ENCODE measurements at places on chromosomes 4 and X.
A peak's percentile ranks its signal among the peaks of the same experiment; 100 is the strongest.

DNA sequence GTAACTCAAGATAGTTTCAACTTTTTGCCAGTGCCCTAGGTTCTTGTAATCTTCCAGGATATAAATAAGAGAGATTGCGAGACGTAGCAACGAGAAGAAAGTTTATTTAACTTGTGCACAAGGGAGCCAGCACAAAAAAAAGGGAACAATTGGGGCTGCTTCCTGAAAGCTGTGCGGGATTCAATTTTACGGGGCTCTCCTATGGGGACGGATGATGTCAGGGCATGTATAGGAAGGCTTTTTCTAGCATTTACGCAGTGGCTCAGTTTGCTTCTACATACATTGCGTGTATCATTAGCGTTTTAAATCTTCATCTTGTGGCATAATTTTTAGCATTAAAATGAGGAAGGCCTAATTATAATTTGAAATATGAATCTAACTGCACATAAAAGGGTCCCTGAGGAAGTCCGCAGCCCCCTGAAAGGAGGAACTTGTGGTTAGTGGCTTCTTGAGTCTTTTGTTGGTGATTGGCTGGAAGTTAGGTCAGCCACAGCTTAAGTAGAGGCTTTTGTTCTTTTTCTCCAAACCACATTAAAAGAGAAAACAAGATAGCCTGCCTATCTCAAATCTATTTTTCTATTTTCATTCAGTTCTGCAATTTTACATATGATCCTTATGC, 668.2 kb upstream of the NDST4 start:
- no peak for DNase-seq

DNA sequence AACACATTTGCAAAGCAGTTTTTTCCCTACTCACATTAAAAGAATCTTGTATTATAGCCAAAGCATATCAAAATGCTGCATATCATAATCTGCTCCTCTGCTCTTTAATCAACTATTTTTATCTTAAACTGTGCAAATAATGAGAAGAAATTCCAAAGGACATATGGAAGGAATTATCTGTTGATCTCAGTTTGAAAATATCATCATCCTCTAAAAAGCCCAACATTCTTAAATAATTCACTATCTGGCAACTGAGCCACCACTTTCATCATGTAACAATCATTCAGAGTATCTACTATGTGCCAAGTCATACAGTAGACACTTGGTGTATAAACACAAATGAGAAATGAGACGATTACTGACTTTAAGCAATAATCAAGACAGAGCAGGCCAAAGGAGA, 63.0 kb downstream of the PRSS12 start:
- no peak for DNase-seq

- DNase-seq, result no peak
Observed at GRCh38 chr4:98861100-98861884, 67.6 kb downstream of the EIF4E start.

DNA sequence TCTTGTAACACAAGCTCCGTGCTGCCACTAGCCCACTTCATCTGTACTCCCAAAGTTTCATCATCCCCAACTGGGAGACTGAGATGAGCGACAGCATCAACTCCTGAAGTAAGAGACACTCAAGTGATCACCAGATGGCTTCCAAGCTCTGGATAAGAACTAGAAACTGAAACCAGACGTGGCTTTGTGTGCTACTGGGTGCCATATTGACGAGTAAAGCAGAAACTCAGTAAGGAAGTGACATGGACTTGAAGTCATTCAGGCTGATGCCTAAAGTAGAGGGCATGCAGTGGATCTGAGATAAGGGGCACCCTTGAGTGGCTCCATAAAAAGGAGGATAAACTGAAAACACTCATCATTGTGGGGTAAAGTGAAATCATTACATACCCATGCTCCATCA, 72.4 kb downstream of the PCYT1B start:
- no peak for DNase-seq

DNA sequence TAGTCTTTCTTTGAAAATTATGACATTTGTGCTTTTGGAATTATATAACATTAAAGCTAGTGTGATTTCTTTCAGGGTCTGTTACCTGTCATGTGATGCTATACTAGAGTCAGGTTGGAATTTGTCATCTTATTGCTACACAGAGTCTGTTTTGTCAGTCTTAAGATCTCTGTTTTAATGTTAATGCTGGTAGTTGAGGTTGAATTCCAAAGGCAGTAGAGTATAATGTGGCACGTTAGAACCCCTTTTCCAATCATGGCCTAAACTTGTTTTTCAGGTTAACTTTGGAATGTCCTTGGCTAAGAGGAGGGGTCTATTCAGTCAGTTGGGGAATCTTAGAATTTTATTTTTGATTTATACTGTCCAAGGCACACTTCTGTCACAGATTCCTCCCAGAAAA, 258.5 kb downstream of the PABPC4L start:
- DNase-seq, result no peak

DNA sequence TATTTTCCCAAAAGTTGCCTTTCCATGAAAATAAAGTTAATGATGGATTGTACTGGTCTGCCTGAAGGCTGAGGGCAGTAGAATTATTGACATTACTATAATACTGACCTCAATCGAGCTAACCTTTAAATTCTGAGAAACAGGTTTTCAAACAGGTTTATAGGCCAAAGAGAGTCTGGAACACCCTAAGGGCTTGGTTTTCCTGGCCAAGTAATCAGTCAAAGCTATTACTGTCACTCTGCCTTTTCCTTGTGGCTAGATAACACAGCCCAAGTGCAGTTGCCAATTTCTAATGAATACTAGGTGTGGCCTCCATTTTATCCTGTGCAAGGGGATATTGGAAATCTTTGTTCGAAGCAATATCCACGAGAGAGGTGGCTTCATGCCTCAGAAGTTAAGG, 75.2 kb downstream of the INTS12 start:
- DNase-seq, result no peak

GRCh38 chr4:70452946-70453345, 19.1 kb upstream of the MUC7 start:
- no peak for DNase-seq

DNA sequence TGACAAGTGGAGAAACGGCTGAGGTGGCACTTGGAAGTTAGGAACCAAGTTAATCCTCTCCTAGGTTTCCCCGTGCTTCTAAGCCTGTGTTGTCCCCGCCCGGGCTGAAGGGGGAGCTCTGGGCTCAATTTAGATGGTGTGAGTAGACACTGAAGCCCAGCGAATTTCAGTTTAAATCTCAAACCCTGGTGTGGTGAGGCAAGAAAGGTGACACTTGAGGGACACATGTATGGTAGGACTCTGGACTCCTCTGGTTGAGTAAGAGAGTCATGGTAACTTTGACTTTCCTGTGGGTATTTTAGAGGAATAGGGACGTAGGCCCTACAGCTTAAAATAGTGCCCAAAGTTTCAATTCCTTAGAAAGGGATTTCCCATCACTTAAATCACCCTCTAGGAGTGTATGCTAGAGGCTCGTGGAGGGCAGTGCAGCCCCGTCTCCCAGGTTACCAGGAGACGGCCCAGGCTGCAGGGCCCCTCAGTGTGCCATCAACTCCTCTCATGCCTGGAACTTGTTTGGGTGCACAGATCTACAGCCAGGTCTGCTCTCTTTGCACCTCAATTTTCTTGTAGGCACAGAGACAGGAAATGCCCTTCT, 24.0 kb downstream of the HAND2 start:
- peak; percentile 29 for DNase-seq

DNA sequence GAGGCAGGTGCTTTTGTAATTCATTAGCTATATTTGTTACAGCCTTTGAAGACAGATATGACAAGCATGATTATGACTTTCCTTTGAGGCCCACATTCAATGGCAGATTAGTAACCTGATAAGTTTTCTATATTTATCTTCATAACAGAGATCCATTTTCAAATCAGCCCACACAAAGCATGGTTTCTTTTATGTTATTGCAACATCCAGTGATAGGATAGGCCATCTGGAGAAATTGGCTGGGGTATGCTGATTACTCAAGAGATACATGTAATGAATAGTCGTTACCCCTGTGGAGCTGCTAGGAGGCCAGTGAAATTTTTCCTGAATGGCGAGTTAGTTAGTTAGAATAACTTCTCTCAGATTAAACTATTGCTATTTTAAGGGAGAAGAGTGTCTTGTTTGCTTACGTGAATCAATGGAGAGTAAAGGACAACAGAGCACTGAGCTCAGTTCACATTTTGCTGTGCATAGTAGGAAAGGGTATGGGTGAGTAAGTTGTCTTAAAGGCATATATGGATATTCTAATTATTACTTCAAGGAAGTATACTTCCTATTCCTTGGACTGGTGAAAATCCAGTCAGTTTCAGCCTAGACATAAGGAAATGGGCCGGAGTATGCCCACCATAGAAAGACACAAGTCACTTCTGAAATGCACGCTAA, 79.2 kb upstream of the DKK2 start:
- DNase-seq, result no peak

DNA sequence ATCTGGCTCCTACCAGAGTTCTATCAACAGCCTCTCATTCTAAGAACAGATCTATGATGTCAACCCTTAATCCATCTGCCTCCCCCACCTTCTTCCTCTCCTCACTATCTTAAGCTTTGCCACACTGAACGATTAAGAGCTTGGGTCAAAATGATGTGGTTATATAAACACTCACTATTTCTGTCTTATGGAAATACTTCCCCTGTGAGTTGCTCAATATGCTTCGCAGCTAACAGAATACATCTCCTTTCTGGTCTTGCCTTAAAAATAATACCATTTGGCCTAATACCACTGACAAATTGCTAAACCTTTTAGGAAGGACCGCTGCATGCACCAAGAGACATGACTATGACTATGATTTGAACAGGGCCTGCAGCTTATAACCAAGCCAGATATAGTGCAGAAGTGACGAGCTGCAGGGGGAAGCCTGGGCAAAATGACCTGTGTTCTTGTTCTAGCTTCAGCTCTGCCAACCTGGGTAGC, 130.9 kb downstream of the RNF150 start:
- no peak for DNase-seq

- no peak for DNase-seq
Observed at GRCh38 chr4:164154416-164154815, 599.5 kb upstream of the SMIM31 start.

DNA sequence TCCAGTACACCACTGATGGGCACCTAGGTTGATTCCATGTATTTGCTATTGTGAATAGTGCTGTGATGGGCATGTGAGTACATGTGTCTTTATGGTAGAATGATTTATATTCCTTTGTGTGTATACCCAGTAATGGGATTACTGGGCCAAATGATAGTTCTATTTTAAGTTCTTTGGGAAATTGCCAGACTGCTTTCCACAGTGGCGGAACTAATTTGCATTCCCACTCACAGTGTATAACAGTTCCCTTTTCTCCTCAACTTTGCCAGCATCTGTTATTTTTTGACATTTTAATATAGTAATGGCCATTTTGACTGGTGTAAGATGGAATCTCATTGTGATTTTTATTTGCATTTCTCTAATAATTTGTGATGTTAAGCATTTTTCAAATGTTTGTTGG, 25.9 kb downstream of the CC2D2A start:
- DNase-seq, result no peak

DNA sequence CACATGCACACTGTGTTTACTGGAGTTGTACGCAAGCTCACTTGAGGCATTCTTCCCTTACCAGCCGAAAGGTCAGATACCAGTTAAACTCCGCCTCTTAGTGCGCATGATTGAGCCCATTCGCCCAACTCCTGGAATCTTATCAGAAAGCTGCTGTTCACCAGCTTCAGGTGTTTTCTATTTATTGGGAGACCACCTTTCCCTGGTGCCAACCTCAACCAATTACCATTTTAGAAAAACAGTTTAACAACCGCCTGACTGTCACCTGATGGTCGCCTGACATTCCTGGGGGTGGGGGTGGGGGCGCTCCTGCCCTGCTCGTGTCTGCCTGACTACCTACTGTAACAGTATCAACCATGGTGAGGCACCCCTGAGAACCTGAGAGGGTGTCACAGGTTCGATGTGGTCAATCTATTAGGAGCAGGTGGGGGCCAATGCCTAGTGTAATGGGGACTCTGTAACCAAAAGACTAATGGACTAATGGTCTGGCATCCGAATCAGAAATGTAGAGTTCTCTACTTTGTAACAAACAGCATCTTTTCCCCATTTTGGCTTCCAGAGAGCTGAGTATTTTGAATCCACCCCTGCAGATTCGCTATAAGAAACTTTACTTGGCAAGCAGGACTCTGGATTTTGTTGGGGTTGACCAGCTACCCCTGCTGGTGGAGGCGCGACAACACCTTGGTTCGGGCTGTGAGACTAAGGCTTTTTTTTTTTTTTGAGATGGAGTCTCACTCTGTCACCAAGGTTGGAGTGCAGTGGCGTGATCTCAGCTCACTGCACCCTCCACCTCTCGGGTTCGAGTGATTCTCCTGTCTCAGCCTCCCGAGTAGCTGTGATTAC, 58.2 kb upstream of the ZNF157 start:
- DNase-seq, result peak; percentile 49

DNA sequence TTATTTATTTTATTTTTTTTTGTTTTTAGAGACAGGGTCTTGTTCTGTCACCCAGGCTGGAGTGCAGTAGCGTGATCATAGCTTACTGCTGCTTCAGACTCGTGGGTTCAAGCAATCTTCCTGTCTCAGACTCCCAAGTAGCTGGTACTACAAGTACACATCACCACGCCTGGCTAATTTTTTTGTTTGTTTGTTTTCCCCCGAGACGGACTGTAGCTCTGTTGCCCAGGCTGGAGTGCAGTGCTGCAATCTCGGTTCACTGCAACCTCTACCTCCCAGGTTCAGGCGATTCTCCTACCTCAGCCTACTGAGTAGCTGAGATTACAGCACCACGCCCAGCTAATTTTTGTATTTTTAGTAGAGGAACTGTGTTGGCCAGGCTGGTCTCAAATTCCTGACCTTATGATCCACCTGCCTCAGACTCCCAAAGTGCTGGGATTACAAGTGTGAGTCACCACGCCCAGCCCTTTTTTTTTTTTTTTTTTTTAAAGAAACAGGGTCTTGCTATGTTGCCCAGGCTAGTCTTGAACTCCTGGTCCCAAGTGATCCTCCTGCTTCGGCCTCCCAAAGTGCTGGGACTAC, 32.2 kb downstream of the COPS4 start:
- no peak for DNase-seq

DNA sequence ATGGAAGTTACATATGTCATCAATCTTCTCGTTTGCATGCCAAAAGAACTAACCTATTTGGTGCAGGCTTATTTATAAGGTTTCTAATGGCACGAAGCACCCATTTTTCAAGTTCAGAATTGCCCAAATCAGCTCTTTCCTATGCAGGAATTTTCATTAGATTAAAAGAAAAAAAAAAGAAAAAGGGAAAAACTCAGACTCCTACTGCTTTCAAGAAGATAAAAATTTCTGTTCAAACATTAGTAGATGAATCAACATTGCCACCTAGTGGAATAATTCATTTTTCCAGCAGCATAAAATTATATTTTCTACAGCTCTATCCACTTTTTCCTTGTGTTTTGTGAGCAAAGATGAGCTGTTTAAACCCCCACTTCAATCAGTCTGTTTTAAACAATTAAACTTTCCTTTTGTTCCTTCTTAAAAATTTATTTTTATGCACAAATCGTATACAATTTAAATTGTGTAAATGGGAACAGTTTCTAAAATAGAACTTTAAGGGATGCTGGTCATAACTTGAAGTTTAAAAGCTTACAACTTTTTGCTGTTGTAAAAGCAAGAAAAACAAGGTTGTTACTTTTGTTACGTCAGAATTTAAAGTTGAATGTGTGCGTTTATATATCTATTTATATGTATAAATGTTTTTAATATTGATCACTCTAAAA, 309.9 kb downstream of the ARAP2 start:
- DNase-seq, result no peak

Data from stimulated activated CD4-positive, alpha-beta T cell treated with anti-CD3 and anti-CD28 coated beads, Interleukin-4, amount 100 ng/mL, for 24 hours (primary cell).